Activated T-helper 1 cell treated with anti-CD3 and anti-CD28 coated beads, Interleukin-12 subunit alpha, Interleukin-12 subunit beta, Interleukin-2, Interleukin-4 antibody, amounts not matched to agents 30 ng/mL and 10 ng/mL and 1 ng/mL, durations not matched to agents 14 hours and 24 hours and 36 hours (primary cell): ENCODE measurements at places on chromosomes 6 and 20. TPM values are rescaled to one million over a fixed set of nuclear protein-coding genes. Genes with fewer than 3 reads are reported as not detected.

RAET1G gene
- total RNA-seq = 0.18 TPM in 1 of 2 replicates, not detected in the other

MUC21 gene
- total RNA-seq = not detected in 2 replicates

USP49 gene
- total RNA-seq = 4.8 and 5.3 TPM in 2 replicates

CCN6 gene
- total RNA-seq = 0.17 TPM in 1 of 2 replicates, not detected in the other

B3GALT4 gene
- total RNA-seq = 4.4 and 5.6 TPM in 2 replicates

RAET1E gene
- not detected in 2 replicates for total RNA-seq

HFE gene
- total RNA-seq = 0.13 and 0.37 TPM in 2 replicates

AKAP12 gene
- total RNA-seq = 0.47 and 0.78 TPM in 2 replicates

SRSF12 gene
- total RNA-seq = 0.07 and 0.10 TPM in 2 replicates

SALL4 gene
- 0.54 and 1.0 TPM in 2 replicates for total RNA-seq

TGM2 gene
- total RNA-seq = not detected in 2 replicates

EPHA7 gene
- not detected in 2 replicates for total RNA-seq

TCF21 gene
- total RNA-seq = not detected in 2 replicates

- H3K4me1 ChIP-seq = no peaks in the 10 kb centered on the region
- H3K36me3 ChIP-seq = peaks cover 19% of the 10 kb centered on the region
- no peak overlapping the region for H3K27ac ChIP-seq
- no peak for DNase-seq
- H3K4me3 ChIP-seq = no peak overlapping the region
These were observed 39.2 kb downstream of the PLAGL2 start for GRCh38 chr20:32168184-32168910.

DNA sequence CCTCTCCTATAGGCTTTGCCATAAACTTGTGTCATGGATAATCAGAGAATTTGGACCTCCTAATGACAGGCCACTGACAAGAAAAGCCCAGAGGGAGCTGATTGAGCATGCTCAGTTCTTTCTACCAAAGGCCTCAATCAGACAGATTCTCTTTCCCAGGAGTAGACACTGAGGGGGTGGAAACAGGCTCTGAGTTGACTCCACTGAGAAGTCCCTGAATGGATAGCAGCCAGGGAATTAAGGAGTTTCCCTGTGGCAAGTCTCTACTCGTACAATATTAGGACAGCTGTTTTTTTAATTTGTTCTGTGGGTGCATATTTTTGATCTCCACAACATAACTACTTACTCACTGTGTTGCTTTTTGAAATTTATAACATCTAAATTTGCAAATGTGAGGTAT, 63.3 kb downstream of the SLC16A10 start:
- H3K4me3 ChIP-seq = no peak overlapping the region
- no peaks in the 10 kb centered on the region for H3K36me3 ChIP-seq
- H3K27me3 ChIP-seq = peaks cover 3% of the 10 kb centered on the region
- no peak overlapping the region for H3K27ac ChIP-seq
- no peak for DNase-seq
- no peaks in the 10 kb centered on the region for H3K4me1 ChIP-seq

- peaks cover 7% of the 10 kb centered on the region for H3K27me3 ChIP-seq
- no peaks in the 10 kb centered on the region for H3K4me1 ChIP-seq
- H3K36me3 ChIP-seq = no peaks in the 10 kb centered on the region
- H3K27ac ChIP-seq = no peak overlapping the region
These were observed 39.4 kb upstream of the TGM6 start for GRCh38 chr20:2341336-2341735.

DNA sequence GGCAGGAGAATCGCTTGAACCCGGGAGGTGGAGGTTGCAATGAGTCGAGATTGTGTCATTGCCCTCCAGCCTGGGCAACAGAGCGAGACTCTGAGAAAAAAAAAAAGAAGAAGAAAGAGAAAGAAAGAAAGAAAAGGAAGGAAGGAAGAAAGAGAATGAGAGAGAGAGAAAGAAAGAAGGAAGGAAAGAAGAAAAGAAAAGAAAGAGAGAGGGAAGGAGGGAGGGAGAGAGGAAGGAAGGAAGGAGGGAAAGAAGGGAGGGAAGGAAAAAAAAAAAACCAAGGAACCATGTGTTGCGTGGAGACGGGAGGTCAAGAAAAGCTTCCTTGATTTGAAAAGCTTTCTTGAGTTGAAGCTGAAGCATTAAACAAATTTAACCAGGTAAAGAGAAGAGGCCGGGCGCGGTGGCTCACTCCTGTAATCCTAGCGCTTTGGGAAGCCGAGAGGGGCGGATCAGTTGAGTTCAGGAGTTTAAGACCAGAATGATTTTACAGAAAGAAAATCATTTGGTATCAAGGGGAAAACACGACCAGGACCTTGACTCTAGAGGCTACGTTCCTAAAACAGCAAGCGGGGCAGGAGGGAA, 90.5 kb upstream of the PRSS16 start:
- peak overlapping the region; percentile 77 for H3K4me3 ChIP-seq
- peaks cover 2% of the 10 kb centered on the region for H3K36me3 ChIP-seq
- peaks cover 47% of the 10 kb centered on the region for H3K4me1 ChIP-seq
- H3K27ac ChIP-seq = peak overlapping the region; percentile 80

DNA sequence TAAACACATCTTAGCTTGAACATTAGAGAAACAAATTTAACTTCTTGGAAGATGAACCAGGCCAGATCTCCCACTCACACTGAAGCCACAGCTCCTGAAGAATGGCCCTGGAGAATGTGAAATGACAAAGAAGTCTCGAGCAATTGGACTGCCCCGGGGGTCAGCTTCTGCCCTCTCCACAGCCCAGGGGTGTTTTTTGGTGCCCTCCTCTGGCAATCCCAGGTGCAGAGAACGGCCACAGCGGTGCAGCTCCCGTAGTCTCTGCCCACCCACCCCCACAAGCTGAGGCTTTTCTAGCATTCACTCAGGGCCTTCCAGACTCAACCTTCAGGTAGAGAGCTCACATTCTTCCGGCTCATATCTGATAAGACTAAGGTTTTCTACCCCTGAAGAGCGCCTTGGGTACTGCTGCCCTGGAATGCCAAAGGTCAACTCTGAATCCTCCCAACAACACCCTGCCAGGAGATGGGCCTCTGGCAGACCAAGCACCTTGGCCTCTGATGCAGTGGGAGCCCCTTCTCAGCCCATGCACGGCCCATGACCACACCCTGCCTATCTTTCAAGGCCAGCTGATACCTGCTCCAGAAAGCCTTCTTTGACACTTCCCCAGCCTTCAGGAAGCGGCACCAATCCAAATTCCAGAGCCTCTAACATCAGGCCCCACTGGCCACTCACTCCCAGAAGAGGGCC, 208.3 kb downstream of the SYNDIG1 start:
- H3K27ac ChIP-seq = no peak overlapping the region
- H3K27me3 ChIP-seq = no peaks in the 10 kb centered on the region
- DNase-seq = no peak
- H3K4me3 ChIP-seq = no peak overlapping the region
- H3K4me1 ChIP-seq = peaks cover 6% of the 10 kb centered on the region

GRCh38 chr6:39892490-39893129, 41.7 kb downstream of the MOCS1 start:
- no peak overlapping the region for H3K4me3 ChIP-seq
- H3K27me3 ChIP-seq = peaks cover 6% of the 10 kb centered on the region
- no peak for DNase-seq
- H3K4me1 ChIP-seq = no peaks in the 10 kb centered on the region
- no peaks in the 10 kb centered on the region for H3K36me3 ChIP-seq

DNA sequence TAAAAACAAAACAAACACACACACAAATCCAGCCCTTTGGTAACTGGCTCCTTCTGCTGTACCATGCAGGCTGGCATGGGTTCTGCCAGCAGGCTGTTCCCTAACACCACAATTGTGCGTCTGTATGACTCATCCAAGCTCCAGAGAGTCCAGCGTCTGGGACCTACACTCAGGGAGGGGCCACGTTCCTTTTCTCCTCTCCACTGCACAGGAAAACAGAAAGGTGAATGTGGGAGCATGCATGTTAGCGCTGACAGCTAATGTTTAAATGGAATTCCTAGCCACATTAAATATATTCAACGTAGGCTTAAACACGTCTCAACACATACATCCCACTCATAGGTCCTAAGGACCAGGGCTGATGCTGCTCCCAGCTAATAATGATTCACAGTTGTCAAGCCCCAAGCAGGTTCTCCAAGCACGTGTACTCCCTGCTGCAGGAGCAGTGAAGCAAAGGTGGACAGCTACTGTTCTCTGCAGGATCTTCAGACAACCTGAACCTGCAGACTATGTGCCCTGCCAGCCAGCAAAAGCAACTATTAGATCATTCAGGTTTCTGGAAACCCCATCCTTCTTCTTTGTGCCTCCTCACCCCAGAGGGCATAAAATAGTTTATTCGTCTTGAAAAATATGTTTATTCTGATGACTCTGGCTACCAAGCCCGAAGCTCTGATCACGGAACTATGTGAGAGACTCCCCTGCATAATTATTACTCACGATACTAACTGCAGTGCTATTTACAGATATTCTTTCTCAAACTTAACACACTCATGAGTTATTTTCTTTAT, 20.9 kb downstream of the MAP1LC3A start:
- H3K4me1 ChIP-seq = peaks cover 39% of the 10 kb centered on the region
- no peak for DNase-seq
- peak overlapping the region; percentile 54 for H3K27ac ChIP-seq
- H3K27me3 ChIP-seq = no peaks in the 10 kb centered on the region
- H3K4me3 ChIP-seq = no peak overlapping the region

DNA sequence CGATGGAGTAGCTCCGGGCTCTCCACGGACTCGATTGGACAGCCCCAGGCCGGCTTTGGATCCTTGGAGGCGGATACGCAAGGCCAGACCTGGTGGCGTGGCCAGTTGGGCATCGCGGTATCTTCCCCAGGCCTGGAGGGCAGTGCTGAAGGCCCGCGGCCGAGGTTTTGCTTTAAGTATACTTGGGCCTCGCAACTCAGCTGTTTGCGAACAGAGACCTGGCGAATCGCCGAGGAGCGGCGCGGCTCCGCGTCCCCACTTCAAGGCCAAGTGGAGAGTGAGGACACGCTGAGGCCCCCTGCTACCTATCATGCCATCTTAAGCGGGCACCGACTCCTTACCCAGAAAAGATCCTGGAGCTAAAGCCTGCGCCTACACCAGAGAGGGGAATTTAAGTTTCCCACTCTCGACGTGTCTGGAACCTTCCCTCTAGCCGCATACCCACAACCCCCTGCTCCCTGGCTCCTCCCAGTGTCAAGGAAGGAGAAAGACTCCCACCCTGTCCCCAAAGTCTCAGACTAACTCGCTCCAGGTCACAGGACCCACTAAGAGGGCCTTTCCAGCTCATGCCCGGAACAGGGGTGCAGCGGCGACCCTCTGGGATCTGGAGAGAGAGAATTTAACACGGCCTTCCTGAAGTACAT, 4.1 kb downstream of the LINC00237 start:
- peak overlapping the region; percentile 69 for H3K4me3 ChIP-seq
- peak overlapping the region; percentile 52 for H3K27ac ChIP-seq
- H3K4me1 ChIP-seq = peaks cover 41% of the 10 kb centered on the region
- no peak for DNase-seq
- peaks cover 71% of the 10 kb centered on the region for H3K27me3 ChIP-seq
- H3K36me3 ChIP-seq = no peaks in the 10 kb centered on the region

DNA sequence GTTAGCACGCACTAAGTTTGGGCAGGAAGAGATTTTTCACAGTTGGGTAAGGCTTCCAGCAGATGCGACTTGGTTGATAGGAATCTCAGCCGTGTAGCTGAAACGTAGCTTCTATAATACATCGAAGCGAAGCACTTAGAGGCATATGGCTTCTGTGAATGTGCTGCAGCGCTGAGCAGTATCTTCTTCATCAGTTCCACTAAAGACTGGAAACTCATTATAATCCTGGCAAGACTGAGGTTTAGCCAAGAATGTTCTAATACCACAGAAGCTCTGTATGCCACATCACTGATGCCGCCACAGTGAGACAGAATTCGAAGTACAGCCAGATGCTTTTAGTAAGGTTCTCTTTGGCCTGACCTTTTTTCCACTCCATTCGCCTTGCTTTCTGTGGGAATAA, 680.2 kb upstream of the AGPAT4 start:
- no peak for DNase-seq
- H3K4me1 ChIP-seq = no peaks in the 10 kb centered on the region
- H3K27ac ChIP-seq = no peak overlapping the region
- H3K4me3 ChIP-seq = no peak overlapping the region
- no peaks in the 10 kb centered on the region for H3K36me3 ChIP-seq

- peaks cover 14% of the 10 kb centered on the region for H3K36me3 ChIP-seq
- H3K27ac ChIP-seq = peak overlapping the region; percentile 87
- no peaks in the 10 kb centered on the region for H3K27me3 ChIP-seq
- peak overlapping the region; percentile 77 for H3K4me3 ChIP-seq
- H3K4me1 ChIP-seq = peaks cover 57% of the 10 kb centered on the region
These were observed 282.1 kb downstream of the UST start for GRCh38 chr6:149028767-149029405.

DNA sequence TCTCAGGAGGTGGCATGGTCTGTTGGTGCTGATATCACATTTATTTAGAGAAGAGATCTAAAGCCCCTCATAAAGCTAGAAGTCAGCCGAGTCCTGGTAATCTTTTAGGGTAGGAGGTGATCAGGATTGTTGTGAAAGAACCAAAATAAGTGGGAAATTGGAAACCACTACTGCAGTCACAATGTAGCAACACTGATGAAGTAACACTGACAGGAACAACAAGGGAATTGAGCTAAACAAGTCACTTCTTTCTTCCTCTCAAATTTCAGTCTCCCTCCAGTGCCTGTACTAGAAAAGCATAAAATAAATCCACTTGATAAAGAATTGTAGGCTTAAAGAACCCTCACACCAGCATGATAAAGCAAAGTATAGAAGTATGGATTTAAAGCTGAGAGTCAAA, 1509.0 kb downstream of the GRIK2 start:
- no peaks in the 10 kb centered on the region for H3K4me1 ChIP-seq
- no peaks in the 10 kb centered on the region for H3K27me3 ChIP-seq
- no peak for DNase-seq
- no peak overlapping the region for H3K27ac ChIP-seq
- no peak overlapping the region for H3K4me3 ChIP-seq

- DNase-seq = no peak
- peaks cover 7% of the 10 kb centered on the region for H3K27me3 ChIP-seq
- H3K36me3 ChIP-seq = no peaks in the 10 kb centered on the region
- H3K4me3 ChIP-seq = no peak overlapping the region
- no peaks in the 10 kb centered on the region for H3K4me1 ChIP-seq
These were observed 334.1 kb upstream of the CITED2 start for GRCh38 chr6:139708337-139709199.

DNA sequence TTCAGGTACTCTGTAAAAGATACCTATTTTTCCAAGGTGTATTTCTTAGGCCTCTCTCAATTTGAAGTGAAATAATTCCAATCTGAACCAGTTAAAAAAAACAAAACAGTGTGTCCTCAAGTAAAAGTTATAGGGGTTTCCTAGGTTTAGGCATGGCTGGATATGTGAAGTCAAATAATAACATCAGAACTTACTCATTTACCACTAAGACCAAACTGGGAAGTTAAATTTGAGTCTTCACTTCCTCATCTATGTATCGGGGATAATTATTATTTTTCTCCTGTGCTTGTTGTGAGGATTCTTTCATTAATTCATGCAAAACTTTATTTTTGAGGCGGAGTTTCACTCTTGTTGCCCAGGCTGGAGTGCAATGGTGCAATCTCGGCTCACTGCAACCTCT, 86.2 kb upstream of the PTPRK start:
- H3K4me3 ChIP-seq = no peak overlapping the region
- H3K27me3 ChIP-seq = no peaks in the 10 kb centered on the region
- H3K27ac ChIP-seq = no peak overlapping the region
- DNase-seq = no peak

GRCh38 chr6:99811636-99812035, 182.4 kb downstream of the MCHR2 start:
- DNase-seq = no peak
- H3K27ac ChIP-seq = no peak overlapping the region
- no peaks in the 10 kb centered on the region for H3K36me3 ChIP-seq
- peaks cover 6% of the 10 kb centered on the region for H3K27me3 ChIP-seq
- no peak overlapping the region for H3K4me3 ChIP-seq

GRCh38 chr6:165042912-165043311, 266.5 kb downstream of the C6orf118 start:
- H3K27ac ChIP-seq = no peak overlapping the region
- no peaks in the 10 kb centered on the region for H3K27me3 ChIP-seq
- H3K4me1 ChIP-seq = no peaks in the 10 kb centered on the region
- no peaks in the 10 kb centered on the region for H3K36me3 ChIP-seq

GRCh38 chr6:12848964-12849808, 132.6 kb downstream of the PHACTR1 start:
- H3K4me1 ChIP-seq = no peaks in the 10 kb centered on the region
- H3K27ac ChIP-seq = no peak overlapping the region
- no peak overlapping the region for H3K4me3 ChIP-seq
- DNase-seq = no peak
